ENCODE measurements at places on chromosomes 11 and 22.

GRCh38 chr22:50302041-50302541 is 5.4 kb downstream of the PLXNB2 start:
- peak; percentile 76 for DNase-seq

DNA sequence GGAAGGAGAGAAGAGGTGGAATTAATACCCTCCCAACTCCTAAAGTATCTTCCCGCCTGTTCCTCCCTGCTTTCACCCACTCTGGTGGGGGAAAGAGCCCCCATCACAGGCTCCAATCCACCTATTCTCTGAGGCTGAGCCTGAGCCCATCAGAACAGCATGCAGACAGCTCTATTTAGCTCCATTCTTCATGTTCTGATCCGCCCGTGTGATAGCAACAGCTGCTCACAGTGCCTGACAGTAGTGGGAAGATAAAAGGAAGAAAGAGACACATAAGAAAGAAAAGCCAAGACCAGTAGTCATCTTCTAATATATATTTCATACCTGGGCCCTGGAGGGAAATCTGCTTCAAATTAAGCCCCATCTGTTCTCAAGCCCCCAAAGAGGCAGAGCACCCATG is 80.3 kb upstream of the AKIP1 start:
- no peak for DNase-seq

- DNase-seq = no peak
These were observed 29.5 kb downstream of the OR2AG2 start for GRCh38 chr11:6742260-6742659.

- DNase-seq = peak; percentile 73
These were observed 1.4 kb upstream of the TNNI2 start for GRCh38 chr11:1837171-1838076.

Data from right cardiac atrium (tissue), 5 donors.